NCI-H1930 (cell line): ENCODE measurements at places on chromosomes 1 and 21.

DNA sequence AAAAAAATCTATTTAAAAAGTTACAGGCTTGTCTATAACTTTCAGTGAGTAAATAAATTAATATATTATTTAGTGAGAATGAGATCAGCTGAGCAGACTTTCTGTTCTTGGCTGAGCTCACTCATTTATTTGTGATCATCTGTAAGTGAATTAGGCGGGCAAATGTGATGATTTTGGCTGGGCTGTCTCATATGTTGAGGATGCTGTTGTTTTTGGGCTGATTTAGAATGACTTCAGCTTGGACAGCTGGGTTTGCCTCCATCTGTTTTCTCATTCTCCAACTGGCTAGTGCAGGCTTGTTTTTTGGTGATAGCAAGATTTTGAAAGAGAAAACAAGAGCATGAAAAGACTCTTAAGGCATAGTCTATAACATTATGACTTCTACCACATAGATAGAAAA, 475.8 kb upstream of the OLFM3 start:
- DNase-seq: no peak

DNA sequence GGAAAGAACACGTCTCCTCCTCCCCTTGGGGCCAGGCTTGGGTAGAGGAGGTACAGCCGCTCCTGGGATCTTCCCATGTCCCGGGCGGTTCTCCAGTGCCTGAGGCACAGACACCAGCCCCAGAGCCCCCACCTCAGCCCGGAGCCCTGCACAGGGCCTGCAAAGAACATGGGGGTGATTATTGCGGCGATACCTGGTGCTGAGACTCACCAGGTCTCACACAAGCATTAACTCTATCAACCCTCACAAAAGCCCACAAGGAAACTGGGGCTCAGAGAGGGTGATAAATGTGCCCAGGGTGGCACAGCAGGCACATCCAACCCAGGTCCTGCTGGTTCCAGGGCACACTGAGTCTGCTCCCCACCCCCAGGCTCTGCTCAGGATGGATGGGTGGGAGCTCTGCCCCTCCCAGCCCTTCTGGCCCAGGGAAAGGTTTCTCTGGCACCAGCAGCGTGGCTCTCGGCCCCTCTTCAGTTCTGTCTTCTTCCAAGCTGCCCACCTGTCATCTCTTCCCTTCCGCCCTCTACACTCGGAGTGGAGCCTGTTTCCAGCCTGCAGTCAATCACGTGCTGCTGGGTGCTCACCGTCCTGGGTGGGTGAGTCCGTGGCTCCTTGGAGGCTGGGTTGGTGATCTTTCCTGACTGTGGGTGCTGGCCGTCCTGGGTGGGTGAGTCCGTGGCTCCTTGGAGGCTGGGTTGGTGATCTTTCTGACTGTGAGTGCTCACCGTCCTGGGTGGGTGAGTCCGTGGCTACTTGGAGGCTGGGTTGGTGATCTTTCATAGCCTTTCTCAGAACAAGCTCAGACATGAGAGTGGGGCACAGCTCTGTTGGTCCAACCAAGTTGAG, 53.6 kb upstream of the AJAP1 start:
- no peak for DNase-seq

GRCh38 chr1:109040989-109041620, 797 bp downstream of the WDR47 start:
- no peak for DNase-seq

DNA sequence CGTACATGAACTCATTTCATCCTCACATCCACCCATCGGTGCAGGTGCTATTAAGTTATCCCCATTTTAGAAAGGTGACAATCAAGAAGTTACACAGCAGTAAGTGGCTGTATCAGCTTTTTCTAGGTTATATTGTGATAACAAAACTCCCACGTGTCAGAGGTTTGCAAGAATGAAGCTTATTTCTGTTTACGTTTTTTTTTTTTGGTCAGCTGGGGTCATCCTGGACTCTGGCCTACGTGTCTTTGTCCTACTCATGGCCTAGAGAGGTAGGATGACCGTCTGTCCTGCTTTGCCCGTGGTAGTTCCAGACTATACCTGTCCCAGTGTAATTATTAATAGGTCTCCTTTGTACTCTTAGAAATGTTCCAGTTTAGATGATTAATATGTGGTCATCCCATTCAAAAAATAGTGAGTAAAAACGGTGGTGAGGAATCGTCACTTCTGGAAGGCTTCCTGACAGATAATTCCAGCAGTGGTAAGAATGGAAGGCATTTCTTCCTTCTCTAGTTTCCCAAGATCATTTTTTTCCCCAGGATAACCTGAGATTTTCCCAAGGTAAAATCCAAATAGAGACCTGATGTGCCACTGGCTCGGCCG, 64.2 kb upstream of the KIF26B start:
- DNase-seq: no peak

GRCh38 chr1:12369258-12369657, 139.4 kb downstream of the VPS13D start:
- DNase-seq: no peak

- DNase-seq: no peak
Measured at GRCh38 chr1:11707621-11708276, 16.2 kb downstream of the DRAXIN start.

GRCh38 chr1:34694383-34694782, 60.5 kb upstream of the GJB5 start:
- DNase-seq: no peak

DNA sequence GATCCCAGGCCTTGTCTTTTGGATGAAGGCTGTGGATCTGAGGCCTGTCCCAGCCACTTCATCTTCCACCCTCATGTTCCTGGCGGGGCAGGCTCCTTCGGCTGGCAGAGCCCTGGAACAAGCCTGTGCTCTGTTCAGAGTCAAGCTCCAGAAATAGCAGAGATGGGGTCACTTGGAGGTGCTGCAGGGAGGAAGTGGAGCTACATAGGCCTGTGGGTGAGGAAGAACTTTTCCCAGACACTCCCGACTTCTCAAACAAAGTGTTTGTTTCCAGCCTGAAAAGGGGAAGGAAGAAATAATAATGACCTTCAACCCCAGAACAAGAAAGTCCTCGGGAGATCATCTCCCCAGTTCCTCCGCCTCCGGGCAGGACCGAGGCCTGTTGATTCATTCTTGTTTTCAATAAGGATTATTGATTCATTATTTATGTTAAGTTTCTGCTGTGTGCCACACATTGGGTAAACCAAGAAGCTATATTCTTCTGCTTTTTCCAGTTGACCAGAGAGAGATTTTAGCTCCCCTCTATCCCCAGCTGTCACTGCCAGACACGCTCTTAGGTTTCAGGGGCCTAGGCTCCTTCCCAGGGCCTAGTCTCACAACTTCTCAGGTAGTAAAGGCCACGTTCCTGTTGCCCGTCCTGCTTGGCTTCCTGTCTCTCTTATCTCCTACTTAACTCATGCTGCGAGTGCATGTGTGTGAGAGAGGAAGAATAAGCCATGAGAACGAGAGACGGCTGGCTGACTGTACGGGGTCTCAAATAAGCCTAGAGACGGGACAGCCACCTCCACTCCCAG, 16.9 kb downstream of the IKBKE start:
- DNase-seq: no peak

DNA sequence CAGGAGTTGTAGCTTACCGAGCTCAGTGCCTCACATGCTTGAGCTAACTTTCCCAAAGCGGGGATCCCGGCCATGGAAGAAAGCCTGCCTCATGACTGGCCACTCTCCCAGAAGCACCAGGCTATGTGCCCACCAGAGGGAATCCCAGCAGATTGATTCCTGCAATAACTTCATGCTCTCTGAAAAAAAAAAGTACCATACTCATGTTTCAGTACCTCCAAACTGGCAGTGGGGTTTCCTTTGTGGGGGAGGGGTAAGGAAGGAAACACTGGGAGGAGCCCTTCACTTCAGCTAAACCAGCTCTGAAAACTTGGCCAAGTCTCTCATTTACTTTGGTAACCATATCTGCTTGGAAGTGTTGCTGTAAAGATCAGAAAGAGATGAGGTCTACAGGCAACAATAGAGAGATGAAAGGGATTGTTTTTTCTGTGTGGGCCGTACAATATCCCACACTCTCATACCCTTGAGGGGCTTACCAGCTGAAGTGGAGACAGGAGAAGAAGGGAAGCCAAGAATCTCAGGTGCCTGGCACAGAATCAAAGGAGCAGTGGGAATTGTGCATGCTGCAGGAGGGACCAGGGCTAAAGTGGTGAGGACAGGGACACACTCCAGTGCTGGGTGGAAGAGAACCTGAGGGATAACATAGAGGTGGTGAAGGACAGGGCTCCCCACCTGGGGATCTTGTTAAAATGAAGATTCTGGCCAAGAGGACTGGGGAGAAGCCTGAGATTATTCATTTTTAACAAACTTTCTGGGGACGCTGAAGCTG, 42.4 kb upstream of the TACSTD2 start:
- DNase-seq: no peak

DNA sequence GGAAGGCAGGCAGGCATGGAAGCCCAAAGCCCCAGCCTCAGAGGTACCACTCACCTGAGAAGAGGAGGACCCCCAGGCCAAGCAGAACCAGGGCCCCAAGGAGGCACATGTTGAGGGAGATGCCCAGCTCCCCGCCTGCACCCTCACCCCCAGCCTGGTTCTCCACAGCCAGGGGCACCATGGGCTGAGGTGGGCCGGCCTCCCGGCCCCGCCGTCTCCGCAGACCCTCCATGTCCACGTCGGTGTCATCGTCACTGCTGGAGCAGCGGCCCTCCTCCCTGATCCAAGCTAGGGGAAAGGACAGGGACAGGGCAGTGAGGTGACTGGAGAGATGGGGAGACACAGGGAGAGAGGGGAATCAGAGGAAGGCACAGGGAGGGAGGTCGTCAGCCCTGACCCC, 7.8 kb downstream of the PBXIP1 start:
- DNase-seq: no peak

DNA sequence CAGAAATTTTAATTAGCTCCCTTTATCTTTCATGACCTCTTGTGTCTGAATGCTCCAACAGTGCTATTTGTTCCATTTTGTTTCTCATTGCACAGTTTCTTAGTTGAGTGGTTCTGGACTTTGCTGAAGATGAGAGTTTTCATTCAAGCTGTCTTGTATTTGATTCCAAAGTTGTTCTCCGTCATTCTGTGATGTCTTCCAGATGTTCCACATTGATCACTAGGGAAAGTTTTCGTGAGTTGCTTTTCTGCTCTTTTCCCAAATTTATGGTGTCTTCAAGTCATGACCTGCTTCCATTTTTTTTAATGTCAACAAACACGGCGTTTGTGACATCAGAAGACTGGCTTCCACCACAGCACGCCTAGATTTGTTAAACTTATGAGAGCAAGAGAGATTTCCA, 575.5 kb downstream of the MRPL39 start:
- no peak for DNase-seq

DNA sequence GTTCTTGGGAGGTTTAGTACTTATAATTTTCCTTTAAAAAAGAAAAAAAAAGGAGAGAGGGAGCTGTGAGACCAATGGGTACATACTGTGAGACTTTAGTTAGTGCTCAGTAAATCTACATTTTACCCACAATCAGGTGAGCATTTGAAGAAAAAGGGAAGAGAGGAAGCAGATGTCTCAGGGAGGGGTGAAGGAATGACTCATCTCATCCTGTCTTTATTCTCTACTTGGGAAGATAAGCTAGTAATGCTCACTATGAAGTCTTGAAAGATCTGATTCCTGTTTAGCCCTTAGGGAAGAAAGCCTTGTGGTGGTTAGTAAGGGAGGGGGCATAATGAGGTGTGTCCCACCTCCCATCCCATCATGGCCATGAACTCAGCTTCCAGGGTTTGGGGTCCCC, 112.6 kb downstream of the PLD5 start:
- DNase-seq: no peak

- no peak for DNase-seq
Measured at GRCh38 chr21:17461582-17461981, 51.3 kb upstream of the CXADR start.
